Kidney epithelial cell (primary cell): ENCODE measurements at places on chromosomes 3 and 15. TPM values are rescaled to one million over a fixed set of nuclear protein-coding genes. Genes with fewer than 3 reads are reported as not detected.

Gene CATSPER2
- total RNA-seq: 1.8 and 5.0 TPM in 2 replicates

Gene ADGRG7
- total RNA-seq: not detected in 2 replicates

Gene UBAP1L
- 0.68 and 1.2 TPM in 2 replicates for total RNA-seq

Gene SLC38A3
- 0.13 and 0.48 TPM in 2 replicates for total RNA-seq

- no peak for DNase-seq
Measured at GRCh38 chr3:129655291-129655700, 48.8 kb upstream of the PLXND1 start.

DNA sequence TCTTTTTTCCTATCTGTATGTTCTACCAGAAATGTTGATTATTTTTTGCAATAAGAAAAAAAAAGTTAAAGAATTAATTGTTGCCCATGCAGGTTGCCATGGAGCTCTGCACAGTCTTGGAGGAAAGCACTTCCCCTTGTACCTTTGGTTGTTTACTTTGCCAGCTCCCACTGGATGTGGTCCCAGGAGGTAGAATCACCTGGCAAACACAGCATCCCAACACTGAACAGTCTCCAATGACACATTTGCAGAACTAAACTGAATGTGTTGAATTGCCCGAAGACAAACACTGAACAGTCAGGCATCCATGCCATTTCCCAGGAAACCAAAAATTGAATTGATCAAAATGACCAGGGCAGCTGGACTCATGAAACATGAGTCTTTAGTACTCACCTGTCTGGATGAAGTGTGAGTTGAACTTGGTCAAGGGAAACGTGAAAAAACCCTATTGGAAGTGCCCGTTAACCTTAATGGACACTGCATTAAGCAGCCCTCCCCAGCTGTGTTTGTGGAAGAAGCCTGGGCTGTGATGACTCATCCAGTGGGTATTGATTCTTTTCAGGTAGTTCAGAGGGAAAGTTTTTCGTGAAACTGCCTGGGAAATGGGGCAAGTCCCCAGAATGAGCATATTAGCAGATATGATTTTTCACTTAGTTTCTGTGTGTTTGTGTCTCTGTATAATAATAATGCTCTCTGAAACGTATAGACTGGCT is 284.7 kb upstream of the STT3B start:
- DNase-seq: no peak

- DNase-seq: no peak
Measured at GRCh38 chr3:72800869-72801268, 47.4 kb downstream of the SHQ1 start.

DNA sequence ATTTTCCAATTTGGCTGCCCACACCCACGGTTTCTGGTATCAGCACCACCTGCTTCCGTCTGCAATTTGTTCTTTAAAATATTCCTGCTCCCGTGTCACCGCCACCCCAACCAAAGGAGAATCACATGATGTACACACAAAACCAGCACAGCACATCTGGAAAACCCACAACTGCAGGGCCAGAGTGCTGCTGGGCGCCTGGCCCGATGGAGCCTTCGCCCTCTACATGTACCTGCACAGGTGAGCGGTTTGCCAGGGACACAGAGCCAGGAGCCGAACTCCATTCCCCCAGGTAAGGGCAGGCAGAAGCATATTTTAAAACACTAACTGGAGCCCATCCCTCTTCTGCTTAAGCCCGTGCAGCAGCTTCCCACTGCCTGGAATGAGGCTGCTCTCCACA is 75.6 kb downstream of the ADAMTS17 start:
- DNase-seq: no peak

DNA sequence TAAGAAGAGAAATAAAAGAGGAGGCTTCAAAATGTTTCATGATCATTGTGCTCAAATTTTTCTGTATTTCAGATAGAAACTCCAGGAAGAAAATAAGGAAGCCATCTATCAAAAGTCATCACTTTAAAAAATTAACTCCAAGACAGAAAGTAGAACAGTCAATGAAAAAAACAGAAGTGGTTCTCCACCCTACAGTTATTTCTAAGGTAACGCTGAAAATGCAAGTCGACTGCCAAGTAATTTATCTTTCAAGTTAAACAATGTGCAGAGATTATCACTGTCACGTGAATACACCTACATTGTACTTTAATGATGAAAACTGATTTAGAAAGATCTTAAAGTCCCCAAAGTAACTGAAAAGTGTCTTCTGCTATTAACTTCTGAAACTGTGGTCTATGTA is 78.5 kb upstream of the SNRPA1 start:
- no peak for DNase-seq
